Thoracic aorta (tissue), 2 donors: ENCODE measurements at places on chromosomes 12 and 14. TPM values are rescaled to one million over a fixed set of nuclear protein-coding genes. Genes with fewer than 3 reads are reported as not detected.

GRCh38 chr12:129520739-129521138 is 383.1 kb downstream of the TMEM132D start:
- DNase-seq, result no peak

- no peak for DNase-seq
These were observed 54.1 kb downstream of the CMKLR1 start for GRCh38 chr12:108285016-108285415.

GRCh38 chr12:46516933-46517578 is 144.5 kb upstream of the SLC38A2 start:
- DNase-seq, result no peak

DNA sequence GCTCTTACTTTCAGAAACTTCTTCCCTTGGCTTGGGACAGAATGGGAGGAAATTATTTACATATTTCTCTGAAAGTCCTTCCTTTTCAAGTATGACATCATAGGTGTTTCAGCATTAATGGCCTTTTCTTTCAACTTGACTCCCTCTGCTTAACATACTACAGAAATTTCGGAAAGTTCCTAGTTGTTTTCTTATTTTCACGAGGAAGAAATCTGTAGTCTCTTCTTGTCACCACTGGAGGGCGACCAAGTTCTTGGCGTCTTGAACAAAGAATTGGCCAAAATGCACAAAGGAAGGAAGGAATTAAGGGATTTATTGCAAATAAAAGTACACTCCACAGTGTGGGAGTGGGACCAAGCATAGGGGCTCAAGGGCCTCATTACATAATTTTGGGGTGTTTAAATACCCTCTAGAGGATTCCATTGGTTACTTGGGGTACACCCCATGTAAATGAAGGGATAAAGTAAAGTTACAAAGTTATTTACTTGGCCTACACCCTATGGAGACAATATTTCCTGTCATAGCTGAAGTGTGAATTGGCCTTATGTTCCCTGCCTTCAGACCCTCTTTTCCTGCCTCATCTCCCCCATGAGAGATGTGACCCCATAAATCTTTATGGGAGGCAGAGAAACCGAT is 70.4 kb downstream of the RPL10L start:
- DNase-seq, result no peak

GRCh38 chr14:89755816-89756215 is 198.7 kb downstream of the EFCAB11 start:
- DNase-seq, result no peak

GRCh38 chr12:121803861-121804416 is at the start of gene SETD1B:
SETD1B (plus strand) TSS chr12:121804009; CDS start chr12:121804738, 729 bp downstream.
- no peak for DNase-seq

DNA sequence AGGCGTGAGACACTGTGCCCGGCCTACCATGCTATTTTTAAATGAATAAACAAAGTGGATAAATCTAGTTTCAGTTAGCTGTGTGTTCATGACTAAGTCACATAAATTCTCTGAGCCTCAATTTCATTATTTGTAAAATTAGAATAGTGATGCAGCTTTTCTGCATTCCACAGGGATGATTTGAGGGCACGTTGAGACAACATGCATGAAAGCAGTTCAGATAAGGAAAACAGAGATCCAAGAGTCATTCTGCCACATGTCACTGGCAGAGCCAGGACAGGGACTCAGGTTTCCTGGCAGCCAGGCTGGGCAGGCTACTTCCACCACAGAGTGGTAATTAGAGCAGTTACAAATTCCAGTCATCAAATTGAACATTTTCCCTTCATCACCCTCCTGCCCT is 2.9 kb upstream of the PPP4R4 start:
- no peak for DNase-seq

DNA sequence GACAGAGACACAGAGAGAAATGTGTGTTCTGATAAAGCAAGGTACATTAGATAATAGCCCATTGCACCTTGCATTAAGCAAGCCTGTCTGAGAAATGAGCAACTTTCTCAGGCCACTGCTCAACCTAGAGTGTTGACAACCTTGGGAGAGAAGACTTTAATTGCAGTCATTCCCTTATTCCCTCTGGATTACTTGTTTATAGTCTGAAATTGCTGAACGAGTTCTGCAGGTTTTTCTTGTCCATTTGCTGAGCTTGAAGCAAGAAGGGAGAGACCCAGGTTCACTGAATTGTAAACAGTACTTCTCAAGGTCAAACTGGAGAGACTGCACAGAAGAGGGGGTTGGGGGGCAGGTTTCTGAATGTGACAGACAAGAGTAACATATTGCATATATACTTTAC is 159.4 kb upstream of the PLEKHG7 start:
- DNase-seq, result no peak

The BDKRB2 gene
- total RNA-seq, result 2.6 TPM

The BLTP3B gene
- total RNA-seq, result 62.5 TPM

The CEBPE gene
- total RNA-seq, result not detected

The ATXN2 gene
- 81.0 TPM for total RNA-seq

The EPYC gene
- not detected for total RNA-seq

The NCAPD2 gene
- 26.7 TPM for total RNA-seq
